ENCODE measurements at places on chromosomes 11 and 22. TPM values are rescaled to one million over a fixed set of nuclear protein-coding genes. Genes with fewer than 3 reads are reported as not detected.

DNA sequence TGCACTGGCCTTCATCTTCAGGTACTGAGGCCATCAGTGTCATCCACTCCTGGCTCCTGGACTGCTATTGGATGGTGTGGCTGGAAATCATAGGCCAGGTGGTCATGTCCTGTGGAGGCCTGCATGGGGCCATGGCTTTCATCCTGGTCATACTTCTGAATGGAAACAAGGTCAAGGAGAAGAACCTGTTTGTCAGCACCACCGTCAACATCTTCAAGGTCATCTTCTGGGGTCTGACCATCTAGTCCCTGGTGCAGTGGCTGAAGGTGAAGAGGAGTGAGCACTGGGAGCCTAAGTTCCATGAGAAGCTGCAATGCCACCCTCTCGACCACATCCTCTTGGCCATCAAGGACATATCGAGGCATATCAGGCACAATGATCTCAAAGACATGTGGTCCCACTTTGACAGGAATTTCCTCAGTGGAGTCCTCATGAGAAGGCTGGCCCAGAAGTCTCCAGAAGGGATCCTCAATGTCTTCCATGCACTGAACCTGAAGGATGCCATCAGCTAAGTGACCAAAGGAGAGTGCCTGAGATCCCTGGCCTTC lies 120.0 kb upstream of the SERPIND1 start:
- no peak for DNase-seq

GRCh38 chr22:31520051-31520450 lies 23.7 kb downstream of the SFI1 start:
- DNase-seq, result no peak

DNA sequence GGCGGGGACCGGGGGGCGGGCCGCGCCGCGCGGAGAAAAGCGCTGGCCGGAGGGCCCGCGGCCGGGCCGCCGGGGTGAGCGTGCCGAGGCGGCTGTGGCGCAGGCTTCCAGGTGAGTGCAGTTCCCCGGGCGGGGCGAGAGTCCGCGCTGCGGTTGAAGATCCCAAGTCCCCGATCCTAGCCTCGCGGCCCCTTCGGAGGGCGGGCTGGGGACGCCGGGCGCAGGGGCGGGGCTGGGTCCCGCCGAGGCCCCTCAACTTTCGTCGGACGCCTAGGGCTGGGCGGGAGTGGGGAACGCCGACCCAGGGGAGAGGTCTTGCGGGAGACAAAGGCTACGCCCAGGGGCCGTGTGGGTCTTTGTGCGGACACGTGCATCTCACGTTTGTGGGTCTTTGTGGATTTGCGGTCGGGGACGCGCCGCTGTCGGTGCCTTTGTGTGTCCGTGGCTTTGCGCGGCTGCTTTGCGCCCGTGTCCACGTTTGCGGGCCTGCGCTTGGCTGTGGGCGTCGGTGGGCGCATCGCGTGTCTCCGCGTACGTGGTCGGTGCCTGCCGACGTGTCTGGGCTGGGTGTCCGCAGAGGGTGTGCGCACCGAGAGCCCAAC lies at the start of gene TSKU:
TSS of gene TSKU (plus strand) at position 63 of the 602 bp plus-strand sequence. CDS start 12,261 bp downstream, outside the sequence.
- no peak for DNase-seq

- no peak for DNase-seq
These were observed 142.0 kb upstream of the BDNF start for GRCh38 chr11:27842290-27842689.

GRCh38 chr11:116539836-116540418 lies 232.9 kb downstream of the BUD13 start:
- no peak for DNase-seq

DNA sequence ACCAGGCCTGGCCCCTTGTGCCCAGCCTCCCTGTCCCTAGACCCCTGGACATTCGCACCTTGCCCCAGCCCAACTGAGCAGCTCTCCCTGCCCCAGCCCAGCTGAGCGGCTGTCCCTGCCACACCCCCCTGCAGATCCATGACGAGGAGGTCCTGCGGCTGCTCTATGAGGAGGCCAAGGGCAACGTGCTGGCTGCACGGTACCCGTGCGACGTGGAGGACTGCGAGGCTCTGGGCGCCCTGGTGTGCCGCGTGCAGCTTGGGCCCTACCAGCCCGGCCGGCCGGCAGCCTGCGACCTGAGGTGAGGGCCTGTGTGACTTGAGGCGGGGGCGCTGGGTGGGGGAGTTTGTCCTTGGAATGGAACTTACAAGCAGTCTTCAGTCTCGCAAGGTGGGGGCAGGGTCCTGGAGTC lies 7.7 kb downstream of the FRMD8 start:
- DNase-seq, result peak; percentile 2

- no peak for DNase-seq
These were observed 15.1 kb upstream of the EFCAB6 start for GRCh38 chr22:43827003-43827735.

GRCh38 chr22:23285734-23286133 lies 105.4 kb downstream of the BCR start:
- no peak for DNase-seq

- no peak for DNase-seq
These were observed 3.8 kb upstream of the TPST2 start for GRCh38 chr22:26593763-26594162.

DNA sequence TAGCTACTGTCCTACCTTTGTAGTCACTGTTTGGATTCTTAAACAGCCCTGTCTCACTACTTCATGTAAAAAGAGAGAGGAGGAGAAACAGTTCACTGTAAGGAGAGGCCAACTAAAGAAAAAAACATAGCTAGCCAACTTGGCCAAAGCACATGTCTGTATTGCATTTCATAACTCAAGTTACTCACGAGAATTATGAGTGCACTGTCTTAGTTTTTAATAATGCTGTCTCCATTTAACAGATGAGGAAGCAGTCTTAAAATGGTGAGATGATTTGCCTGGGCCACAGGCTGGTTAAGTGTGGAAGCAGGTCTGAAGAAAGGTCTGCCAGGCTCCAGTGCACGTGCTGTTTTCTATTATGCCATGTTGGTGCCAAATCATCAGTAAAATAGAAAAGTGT lies 104.5 kb downstream of the UVRAG start:
- DNase-seq, result no peak

DNA sequence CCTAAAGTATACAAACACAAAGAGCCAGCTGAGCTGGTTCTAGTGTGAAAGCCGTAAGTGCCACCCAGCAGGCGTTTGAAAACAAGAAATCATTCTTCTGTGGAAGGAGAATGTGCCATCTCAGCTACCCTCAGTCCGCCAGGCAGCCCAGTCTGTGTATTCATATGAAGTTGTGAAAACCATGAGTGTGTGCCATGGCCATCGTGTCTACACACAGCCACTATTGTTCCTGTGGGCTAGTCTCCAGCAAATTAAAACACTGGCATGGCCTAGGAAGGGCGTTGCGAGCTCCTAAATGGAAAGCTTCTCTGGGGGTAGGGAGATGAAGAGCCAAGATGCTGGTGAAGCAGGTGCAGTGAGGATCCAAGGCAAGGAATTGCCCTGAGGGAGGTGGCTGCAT lies 51.5 kb upstream of the HORMAD2 start:
- no peak for DNase-seq

The MMP1 gene
- not detected for total RNA-seq

The SLC29A2 gene
- 6.0 TPM for total RNA-seq

The JAML gene
- 40.4 TPM for total RNA-seq

The CENPM gene
- total RNA-seq, result 9.4 TPM

The C11orf91 gene
- 0.54 TPM for total RNA-seq

The PKNOX2 gene
- not detected for total RNA-seq

Data from CD8-positive, alpha-beta T cell (primary cell).